ENCODE measurements at places on chromosomes 4 and X. TPM values are rescaled to one million over a fixed set of nuclear protein-coding genes. Genes with fewer than 3 reads are reported as not detected.

GRCh38 chrX:50054147-50054546 lies 131.8 kb downstream of the CLCN5 start:
- no peaks in the 10 kb centered on the region for H3K36me3 ChIP-seq
- H3K27me3 ChIP-seq, result no peaks in the 10 kb centered on the region
- H3K4me3 ChIP-seq, result no peak overlapping the region
- no peak overlapping the region for H3K27ac ChIP-seq
- no peak for DNase-seq
- no peaks in the 10 kb centered on the region for H3K4me1 ChIP-seq

DNA sequence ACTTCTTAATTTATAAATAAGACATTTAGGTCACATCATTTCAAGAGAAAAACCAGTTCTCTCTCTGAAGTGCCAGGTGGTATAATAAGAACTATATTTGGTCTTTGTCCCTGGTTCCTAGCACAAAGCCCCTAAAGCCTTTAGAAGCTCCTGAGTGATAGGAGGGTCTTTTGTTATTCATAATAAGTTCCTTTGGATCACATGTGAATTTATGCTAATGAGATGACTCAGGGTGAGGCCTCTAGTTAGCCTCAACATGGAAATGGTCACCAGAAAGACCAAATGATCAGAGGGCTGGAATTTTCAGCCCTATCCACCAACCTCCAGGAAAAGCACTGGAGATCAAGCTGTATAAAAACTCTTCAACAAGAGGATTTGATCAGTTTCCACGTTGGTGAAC lies 68.1 kb upstream of the BLTP1 start:
- H3K27ac ChIP-seq, result no peak overlapping the region
- no peak for DNase-seq
- H3K36me3 ChIP-seq, result no peaks in the 10 kb centered on the region
- no peak overlapping the region for H3K4me3 ChIP-seq
- no peaks in the 10 kb centered on the region for H3K4me1 ChIP-seq

DNA sequence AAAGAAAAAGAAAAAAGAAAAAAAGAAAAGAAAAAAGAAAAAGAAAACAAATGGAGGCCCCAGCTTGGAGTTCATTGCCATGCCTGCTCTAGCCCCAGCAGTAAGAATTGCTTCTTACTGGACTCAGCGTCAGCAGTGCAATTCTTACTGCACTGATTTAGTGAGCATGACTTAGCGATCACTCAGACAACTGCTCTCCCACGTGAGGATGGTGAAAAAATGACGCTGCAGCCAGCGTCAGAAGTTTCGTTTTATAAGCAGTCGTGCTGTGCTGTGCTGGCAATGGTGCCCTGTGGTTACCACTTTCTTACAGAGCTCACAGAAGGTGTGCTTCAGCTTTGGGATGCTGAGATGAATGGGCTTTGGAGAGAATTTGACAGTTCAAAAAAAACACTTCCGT lies 68.3 kb upstream of the DDX3X start:
- H3K27me3 ChIP-seq, result no peaks in the 10 kb centered on the region
- peak; percentile 7 for DNase-seq
- H3K4me3 ChIP-seq, result peak overlapping the region; percentile 20
- no peaks in the 10 kb centered on the region for H3K36me3 ChIP-seq
- H3K4me1 ChIP-seq, result no peaks in the 10 kb centered on the region

- H3K27ac ChIP-seq, result no peak overlapping the region
- no peaks in the 10 kb centered on the region for H3K27me3 ChIP-seq
- no peak for DNase-seq
- no peaks in the 10 kb centered on the region for H3K4me1 ChIP-seq
- H3K36me3 ChIP-seq, result no peaks in the 10 kb centered on the region
Measured at GRCh38 chr4:68494688-68495087, 47.4 kb downstream of the TMPRSS11E start.

- no peaks in the 10 kb centered on the region for H3K4me1 ChIP-seq
- H3K27me3 ChIP-seq, result no peaks in the 10 kb centered on the region
- H3K27ac ChIP-seq, result no peak overlapping the region
- DNase-seq, result no peak
- H3K4me3 ChIP-seq, result no peak overlapping the region
Measured at GRCh38 chr4:122403861-122404260, 25.1 kb downstream of the ADAD1 start.

GRCh38 chr4:148405161-148405893 lies 36.9 kb downstream of the NR3C2 start:
- no peaks in the 10 kb centered on the region for H3K27me3 ChIP-seq
- H3K4me3 ChIP-seq, result no peak overlapping the region
- H3K4me1 ChIP-seq, result no peaks in the 10 kb centered on the region
- no peak overlapping the region for H3K27ac ChIP-seq

GRCh38 chr4:16779028-16779675 lies 119.3 kb downstream of the LDB2 start:
- H3K36me3 ChIP-seq, result no peaks in the 10 kb centered on the region
- H3K27ac ChIP-seq, result no peak overlapping the region
- DNase-seq, result no peak
- H3K4me3 ChIP-seq, result no peak overlapping the region

DNA sequence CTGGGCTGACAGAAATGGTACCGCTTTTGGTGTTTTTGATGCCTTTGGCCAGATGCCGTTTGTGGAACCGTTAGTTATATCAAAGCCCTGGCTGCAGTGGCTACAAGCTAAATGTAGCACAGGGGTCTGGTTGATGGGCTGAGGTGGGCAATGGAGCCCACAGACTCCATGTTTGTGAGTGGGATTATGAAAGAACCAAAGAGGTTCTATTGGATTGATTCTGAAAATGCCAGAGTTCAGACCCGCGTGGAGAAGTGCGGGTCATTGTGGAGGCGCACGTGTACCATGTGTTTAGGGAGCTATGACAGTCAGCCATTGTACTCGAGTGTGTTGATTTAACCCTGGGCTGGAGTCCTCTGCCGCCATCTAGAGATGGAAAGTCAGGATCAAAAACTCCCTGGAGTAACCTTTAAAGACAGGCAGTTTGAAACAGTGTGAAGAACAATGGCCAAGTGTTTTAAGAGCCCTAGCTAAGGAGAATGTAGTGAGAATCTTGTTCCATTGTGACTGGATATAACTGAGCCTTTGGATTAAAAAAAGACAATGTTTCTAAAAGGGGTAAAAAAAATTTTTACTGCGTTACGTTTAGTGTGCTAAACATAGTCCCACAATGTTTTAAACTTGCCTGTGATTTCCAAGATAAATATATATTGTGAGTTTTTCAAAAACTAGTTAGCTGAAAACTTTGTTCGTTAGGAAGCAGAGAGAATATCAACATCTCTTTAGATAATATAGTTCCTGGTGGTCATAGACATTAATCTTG lies 12.7 kb downstream of the ART3 start:
- H3K27ac ChIP-seq, result no peak overlapping the region
- no peak overlapping the region for H3K4me3 ChIP-seq
- H3K4me1 ChIP-seq, result no peaks in the 10 kb centered on the region
- H3K36me3 ChIP-seq, result no peaks in the 10 kb centered on the region
- H3K27me3 ChIP-seq, result no peaks in the 10 kb centered on the region
- DNase-seq, result no peak

GRCh38 chr4:7971881-7972500 lies 32.3 kb upstream of the AFAP1 start:
- H3K27me3 ChIP-seq, result no peaks in the 10 kb centered on the region
- H3K4me1 ChIP-seq, result peaks cover 40% of the 10 kb centered on the region
- no peak overlapping the region for H3K4me3 ChIP-seq
- no peak overlapping the region for H3K27ac ChIP-seq

DNA sequence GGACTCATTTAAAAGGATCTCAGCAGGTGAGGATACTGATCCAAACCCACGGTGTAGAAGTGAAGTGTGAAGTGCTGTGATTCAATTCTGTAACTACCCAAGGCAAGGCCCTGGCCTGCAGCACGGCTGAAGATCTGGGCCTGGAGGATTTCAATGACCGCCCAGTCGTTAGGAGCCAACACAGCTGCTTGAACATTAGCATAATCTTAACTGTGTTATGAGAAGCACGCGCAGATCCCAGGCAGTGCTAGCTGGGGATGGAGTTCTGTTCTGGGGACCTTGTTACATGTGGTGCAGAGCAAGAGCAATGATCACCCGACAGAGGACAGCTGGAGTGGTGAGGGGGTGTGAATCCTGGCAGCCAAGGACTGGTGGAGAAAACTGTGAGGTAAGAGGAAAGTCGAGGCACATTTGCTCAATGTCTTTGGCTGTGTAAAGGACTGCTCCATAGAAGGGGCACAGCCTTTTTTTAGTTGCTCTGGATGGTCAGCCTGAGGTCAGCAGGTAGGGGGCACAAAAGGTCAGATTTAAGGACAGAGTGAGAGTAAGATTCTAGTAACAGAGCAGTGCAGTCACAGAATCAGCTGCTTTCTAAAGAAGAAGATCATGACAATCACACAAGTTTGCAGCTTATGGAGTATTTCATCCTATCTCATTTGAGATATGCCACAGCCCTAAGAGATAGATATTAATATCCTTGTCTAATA lies 181.8 kb downstream of the DCLK2 start:
- H3K4me1 ChIP-seq, result no peaks in the 10 kb centered on the region
- no peak overlapping the region for H3K4me3 ChIP-seq
- H3K27me3 ChIP-seq, result no peaks in the 10 kb centered on the region
- no peak for DNase-seq
- no peak overlapping the region for H3K27ac ChIP-seq

DNA sequence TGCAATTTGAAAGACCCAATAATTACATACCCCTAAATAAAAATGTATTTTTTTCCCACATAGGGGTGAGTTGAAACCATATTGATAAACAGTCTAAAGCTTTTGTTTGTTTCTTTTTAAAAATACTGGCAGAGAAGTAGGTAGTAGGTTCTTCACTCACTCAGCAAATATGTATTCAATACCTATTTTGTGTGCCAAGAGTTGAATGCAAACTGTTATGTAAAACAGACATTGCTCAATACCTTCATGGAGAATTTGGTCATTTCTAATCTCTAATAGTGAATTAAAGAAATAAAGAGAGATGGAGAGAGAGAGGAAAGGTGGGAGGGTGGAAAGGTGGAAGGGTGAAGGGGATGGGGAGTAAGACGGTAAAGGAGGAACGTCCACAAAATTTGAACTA lies 589.9 kb upstream of the GNPDA2 start:
- H3K4me3 ChIP-seq, result no peak overlapping the region
- H3K27me3 ChIP-seq, result no peaks in the 10 kb centered on the region
- no peaks in the 10 kb centered on the region for H3K4me1 ChIP-seq
- no peaks in the 10 kb centered on the region for H3K36me3 ChIP-seq
- no peak for DNase-seq
- H3K27ac ChIP-seq, result no peak overlapping the region

GRCh38 chrX:136353526-136354093 lies 52.8 kb downstream of the ADGRG4 start:
- H3K27ac ChIP-seq, result no peak overlapping the region
- no peaks in the 10 kb centered on the region for H3K27me3 ChIP-seq
- H3K4me3 ChIP-seq, result no peak overlapping the region
- no peaks in the 10 kb centered on the region for H3K36me3 ChIP-seq

DNA sequence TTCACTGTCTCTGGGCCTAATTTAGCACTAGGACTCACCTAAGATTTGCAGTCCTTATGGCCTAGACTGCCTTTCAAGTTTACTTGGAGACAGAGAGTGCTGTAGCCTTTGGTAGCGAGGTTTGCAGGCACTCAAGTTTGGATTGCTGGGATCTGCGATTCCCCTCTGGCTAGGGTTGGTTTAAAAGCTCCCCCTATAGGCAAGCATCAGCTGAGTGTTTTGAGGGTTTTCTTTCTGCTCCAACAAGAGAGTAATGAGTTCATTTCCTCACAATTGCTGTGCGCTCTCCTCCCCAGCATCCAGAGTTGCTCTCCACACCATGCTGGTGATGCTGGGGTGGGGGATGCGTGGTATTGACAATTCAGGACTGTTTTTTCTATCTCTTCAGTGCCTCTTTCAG lies 206.9 kb downstream of the GLUD2 start:
- H3K27ac ChIP-seq, result no peak overlapping the region
- H3K27me3 ChIP-seq, result no peaks in the 10 kb centered on the region
- H3K4me1 ChIP-seq, result no peaks in the 10 kb centered on the region
- H3K4me3 ChIP-seq, result no peak overlapping the region
- H3K36me3 ChIP-seq, result no peaks in the 10 kb centered on the region

DNA sequence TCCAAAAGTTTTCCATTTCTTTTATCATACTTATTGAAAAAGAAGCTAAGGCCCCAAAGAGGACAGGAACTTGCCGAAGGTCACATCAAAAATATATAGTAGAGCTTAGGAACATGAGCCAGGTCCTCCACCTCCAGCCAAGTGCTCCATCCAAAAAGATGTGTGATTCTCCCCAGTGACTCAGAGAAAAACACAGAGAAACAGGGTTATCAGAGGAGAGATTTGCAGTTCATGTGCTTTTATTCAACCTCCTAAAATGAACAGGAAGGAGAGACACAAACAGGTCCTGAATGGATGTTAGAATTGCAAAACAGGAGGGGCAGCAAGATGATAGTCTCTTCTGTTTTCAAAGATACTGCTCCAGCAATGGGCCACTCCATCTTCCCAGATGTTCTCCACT lies 19.6 kb upstream of the FGF16 start:
- no peak overlapping the region for H3K27ac ChIP-seq
- no peaks in the 10 kb centered on the region for H3K4me1 ChIP-seq
- DNase-seq, result no peak

GRCh38 chrX:103608306-103608963 lies 672 bp downstream of the TCEAL3 start:
- H3K36me3 ChIP-seq, result no peaks in the 10 kb centered on the region
- H3K4me3 ChIP-seq, result peak overlapping the region; percentile 52
- DNase-seq, result peak; percentile 12
- no peaks in the 10 kb centered on the region for H3K4me1 ChIP-seq
- peak overlapping the region; percentile 74 for H3K27ac ChIP-seq
- no peaks in the 10 kb centered on the region for H3K27me3 ChIP-seq

GRCh38 chr4:123522646-123523045 lies 126.1 kb downstream of the SPRY1 start:
- H3K4me1 ChIP-seq, result no peaks in the 10 kb centered on the region
- H3K27me3 ChIP-seq, result no peaks in the 10 kb centered on the region
- no peak overlapping the region for H3K27ac ChIP-seq
- H3K36me3 ChIP-seq, result no peaks in the 10 kb centered on the region

DNA sequence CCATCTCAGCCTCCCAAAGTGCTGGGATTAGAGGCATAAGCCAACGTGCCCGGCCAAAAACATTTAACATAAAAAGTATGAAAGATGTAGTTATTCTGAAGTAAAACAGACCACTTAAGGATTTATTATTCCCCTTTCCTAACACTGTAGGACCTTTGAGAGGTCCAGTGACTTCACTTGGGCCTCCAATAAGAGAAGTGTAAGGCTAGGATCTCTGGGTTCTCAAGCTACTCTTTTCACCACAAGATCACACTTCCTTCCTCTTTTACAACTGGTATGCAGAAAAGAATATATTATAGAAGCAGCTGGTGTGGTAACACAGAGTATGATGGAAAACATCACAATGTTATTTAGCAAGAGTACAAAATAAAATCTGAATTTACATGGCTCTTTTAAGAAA lies 30.2 kb upstream of the CCNG2 start:
- no peaks in the 10 kb centered on the region for H3K36me3 ChIP-seq
- DNase-seq, result no peak
- H3K27me3 ChIP-seq, result no peaks in the 10 kb centered on the region

The TMSB15C gene
- total RNA-seq, result 4.2 TPM

The SLC25A43 gene
- 1.9 TPM for total RNA-seq

The SH2D1A gene
- total RNA-seq, result 48.2 TPM

The BRS3 gene
- not detected for total RNA-seq

The FREM3 gene
- total RNA-seq, result not detected

The GPRASP1 gene
- 75.8 TPM for total RNA-seq

The GAB3 gene
- total RNA-seq, result 28.5 TPM

Measured in naive thymus-derived CD4-positive, alpha-beta T cell (primary cell).